ENCODE measurements at places on chromosomes 12 and 14.

DNA sequence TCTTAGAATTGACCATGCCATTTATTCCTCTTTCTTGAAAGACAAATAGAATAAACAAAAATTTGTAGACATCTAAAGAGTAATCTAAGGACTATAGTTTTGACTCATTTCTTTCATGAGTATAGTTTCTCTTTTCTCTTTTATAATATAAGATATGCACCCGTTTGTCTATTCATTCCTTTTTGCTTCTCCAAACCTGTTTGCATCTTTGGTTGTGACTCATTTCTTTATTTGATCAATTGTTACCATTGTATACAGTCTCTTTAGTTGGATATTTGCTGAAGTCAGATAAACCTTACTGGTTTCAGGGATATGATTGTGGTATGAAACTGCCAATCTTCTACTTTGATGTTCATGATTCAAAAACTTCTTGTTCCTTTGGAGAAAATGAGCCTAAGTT, 268.7 kb downstream of the FBXL14 start:
- no peak for DNase-seq

- no peak for DNase-seq
These were observed 14.1 kb upstream of the TMEM119 start for GRCh38 chr12:108611884-108612415.

- DNase-seq = no peak
These were observed 48.2 kb downstream of the FOXN3 start for GRCh38 chr14:89368490-89369477.

DNA sequence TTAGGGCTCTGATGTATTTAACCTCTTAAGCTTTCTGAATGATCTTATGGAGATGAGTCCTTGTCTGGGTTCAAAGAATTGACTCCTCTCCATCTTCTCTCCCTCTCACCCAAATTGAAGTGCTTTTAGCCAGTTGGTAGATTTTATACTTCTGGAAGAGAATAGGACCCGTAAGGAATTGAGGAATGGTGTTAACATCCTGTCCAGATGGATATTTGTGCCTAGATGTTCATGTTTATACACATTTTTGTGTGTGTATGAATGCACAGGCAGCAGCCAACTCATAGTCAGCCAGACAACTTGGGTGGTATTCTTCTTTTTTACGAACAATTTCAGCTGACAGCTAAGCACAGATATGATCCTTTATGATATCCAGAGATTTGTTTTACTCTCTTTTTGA, 449.6 kb upstream of the RGS6 start:
- DNase-seq = no peak

- no peak for DNase-seq
These were observed 5.5 kb upstream of the ATN1 start for GRCh38 chr12:6921996-6922946.

DNA sequence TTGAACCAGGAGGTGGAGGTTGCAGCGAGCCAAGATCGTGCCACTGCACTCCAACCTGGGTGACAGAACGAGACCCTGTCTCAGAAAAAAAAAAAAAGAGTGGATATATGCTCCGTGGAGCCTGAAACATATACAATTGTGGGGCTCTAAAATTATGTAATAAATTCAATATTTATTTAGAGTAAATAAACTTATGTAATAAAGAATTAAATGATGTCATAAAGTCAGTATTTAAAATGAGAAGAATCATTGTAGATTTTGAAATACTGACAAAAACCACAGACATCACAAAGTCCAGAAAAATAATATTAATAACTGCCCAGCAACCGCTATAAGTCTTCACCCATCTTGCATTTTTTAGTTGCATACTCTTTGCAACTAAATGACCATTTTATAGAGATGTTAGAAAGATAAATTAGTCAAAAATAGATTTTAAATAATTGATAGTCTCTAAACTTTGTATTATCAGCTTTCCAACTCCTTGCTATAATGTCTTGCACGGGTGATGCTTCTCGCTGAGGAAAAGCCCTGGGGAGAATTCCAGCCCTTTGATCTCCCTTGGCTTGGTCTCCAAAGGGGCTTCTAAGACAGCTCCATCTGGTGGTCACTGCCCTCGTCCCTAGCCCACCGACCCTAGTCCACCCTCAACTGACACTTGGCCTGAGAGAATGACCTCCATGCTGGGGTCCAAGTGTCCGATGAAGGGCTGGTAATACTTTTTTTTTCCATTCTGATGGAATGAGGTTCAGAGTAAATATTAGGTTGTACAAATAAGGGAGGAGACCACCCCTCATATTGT, 7.9 kb upstream of the TMBIM6 start:
- no peak for DNase-seq

DNA sequence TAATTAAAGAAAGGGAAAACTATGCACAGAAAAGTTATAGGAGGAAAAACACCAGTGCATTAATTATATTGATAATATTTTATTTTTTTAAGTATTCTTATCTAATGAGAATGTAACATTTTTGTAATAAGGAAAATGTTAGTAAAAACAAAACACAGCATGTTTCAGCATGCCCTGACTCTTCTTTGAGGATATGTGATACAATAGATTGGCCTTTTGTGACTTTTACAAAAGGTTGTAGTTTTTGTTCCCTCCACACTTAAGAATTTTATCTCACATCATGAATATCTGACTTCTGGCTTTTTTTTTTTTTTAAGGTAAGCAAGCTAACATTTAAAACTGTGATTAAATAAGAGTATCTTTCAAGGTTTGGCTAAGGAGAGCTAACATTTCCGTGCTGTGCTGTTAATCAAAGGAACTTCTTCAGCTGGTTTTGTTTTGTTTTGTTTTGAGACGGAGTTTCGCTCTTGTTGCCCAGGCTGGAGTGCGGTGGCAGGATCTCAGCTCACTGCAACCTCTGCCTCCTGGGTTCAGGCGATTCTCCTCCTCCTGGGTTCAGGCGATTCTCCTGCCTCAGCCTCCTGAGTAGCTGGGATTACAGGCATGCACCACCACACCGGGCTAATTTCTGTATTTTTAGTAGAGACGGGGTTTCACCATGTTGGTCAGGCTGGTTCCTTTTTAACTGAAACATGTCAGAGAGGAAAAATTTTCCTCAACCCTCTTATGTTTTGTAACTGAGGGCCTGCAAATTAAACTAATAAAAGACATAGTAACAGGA, 30.8 kb upstream of the RESF1 start:
- no peak for DNase-seq

GRCh38 chr12:110581931-110582275, 1.2 kb downstream of the PPTC7 start:
- DNase-seq = no peak

DNA sequence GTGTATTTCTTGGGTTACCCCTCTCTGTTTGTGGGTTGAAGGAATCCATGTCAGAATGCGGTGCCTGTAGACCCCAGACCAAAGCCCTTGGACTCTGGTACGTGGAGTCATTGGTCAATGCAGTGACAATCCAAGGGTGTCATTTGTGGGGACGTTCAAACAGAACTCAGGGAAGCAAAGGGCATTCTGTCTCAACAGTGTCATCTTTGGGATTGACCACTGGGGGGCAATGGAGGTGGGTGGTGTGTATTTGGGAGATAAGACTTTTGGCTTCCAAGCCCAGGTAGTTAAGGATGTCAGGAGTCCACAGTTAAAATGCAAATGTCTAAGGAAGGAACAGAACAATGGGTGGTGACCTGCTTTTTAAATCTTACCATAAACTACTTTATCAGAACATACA, 54.6 kb upstream of the CCDC175 start:
- no peak for DNase-seq

- no peak for DNase-seq
These were observed 27.8 kb upstream of the BMAL2 start for GRCh38 chr12:27304856-27305255.

DNA sequence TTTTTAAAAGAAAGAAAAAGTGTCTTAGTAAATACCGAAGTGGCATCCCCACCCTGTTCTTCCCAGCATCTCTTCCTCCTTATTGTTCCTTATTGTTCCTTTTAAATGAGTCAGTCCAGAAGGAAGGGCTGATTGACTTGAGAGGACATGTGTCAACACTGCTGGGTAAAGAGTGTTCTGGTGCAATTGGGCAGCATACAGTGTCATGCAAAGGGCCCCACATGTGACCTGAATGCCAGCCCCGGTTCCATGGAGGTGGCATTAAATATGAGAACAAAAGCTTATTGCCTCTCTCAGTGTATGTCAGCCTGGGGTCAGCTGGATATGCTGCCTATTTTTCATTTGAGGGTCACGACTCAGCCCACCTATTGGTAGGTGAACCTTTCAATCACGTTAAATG, 58.9 kb upstream of the RIC8B start:
- no peak for DNase-seq

DNA sequence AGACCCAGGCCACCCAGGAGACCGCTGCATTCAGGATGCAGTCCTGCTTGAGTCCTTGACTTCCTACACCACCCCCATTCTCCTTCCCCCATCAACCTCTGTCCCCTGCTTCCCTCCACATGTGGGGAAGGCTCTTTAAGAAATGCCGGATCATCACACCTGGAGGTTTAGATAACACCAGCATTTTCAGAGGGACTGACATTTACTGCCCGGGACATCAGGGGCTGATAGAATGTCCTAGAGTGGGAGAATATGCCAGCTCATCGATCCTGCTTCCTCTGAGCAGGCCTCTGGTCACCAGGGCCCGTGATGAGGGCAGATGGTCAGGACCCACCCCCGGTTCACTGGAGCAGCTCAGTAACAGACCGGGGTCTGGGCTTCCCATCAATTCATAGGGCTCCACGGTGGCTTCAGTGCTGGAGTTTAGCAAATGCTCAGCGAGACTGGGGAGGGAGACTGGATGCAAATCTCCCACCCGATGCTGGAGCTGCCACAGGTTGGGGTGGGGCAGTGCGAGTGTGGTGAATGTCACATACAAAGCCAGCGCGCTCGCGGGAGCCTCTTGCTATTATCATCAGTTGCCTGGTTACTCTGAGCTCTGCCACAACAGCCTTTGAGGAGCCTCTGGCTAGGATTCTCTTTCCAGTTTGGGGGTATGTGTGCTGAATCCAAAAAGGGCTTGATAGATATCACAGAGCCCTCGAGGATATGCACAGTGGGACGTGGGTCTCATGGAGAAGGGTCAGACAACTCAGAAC, 111.6 kb downstream of the RBM19 start:
- no peak for DNase-seq

- peak; percentile 78 for DNase-seq
These were observed 648 bp downstream of the CHD4 start for GRCh38 chr12:6606331-6607131.

- peak; percentile 91 for DNase-seq
These were observed 116.6 kb downstream of the CALM1 start for GRCh38 chr14:90513161-90514014.

DNA sequence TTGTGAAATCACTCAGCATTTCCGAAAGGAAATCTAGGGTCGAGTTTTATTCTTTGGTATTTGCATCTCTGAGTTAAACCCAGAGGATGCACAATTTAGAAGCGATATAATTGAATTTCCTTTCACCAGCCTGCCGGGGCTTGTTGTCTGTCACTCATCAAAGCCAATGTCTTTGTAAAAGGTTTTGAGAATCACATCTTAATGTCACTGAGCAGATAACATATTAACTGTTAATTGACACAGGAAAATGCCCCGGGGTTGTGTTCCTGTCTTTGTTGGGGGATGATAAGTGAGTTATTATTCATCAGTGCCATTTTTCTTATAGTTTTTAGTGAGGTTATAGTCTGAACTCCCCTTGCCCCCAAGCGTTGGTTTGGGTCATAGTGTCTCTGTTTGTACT, 73.4 kb downstream of the DUSP6 start:
- DNase-seq = no peak

DNA sequence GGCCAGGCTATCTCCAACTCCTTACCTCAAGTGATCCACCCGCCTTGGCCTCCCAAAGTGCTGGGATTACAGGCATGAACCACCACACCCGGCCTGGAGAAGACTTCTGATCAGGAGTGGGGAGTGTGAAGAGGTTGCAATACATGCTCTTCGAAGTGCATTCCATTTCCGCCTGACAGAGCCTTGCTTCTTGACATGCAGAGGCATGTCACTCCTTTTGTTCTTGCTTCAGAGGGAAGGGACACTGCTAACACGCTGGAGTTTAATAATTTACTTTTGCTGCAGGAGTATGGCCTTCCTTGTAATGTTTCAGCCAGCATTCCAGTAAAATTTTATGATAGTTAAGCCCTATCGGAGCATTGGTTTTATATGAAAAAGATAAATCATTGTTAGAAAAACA, 74.9 kb downstream of the SLC25A47 start:
- DNase-seq = no peak

DNA sequence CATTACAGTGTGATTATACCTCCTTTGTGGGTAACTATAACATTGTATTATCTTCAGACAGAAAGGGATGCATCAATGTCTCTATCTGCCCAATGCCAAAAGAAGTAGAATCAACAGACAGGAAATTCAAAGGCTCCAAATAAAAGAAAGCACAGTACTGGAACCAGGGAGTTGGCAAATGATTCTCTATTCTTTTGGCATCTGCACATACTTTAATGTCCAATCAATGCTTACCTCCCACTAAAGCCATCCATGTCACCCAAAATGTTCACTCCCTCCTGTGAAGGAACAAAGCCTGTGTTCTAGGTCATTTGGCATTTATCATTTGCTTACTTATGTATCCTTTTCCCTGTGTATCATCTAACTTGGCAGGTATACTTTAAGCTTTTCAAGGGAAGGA, 36.7 kb downstream of the KIF21A start:
- no peak for DNase-seq

- DNase-seq = no peak
These were observed 20.3 kb upstream of the GNS start for GRCh38 chr12:64779354-64779974.

DNA sequence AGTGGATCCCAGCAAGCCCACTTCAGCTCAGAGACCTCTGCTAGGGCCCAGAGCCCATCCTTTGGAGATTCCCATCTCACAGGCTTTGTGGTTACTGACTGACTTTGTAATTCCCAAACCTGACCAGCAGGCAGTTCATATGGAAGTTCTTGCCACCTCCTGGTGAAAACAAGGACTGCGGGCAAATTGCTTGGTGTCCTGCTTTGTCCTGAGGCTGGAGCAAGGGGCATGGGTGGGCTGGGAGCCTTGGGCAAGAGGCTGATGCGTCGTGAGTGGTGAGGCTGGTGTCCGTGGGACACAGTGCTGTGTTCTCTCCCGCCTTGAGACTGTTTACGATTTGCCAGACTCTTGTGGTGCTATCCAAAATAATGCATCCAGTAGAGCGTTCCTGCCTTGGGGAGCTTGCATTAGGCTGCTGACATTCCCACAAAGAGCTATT, 91.0 kb downstream of the LRRC74A start:
- peak; percentile 69 for DNase-seq
